ENCODE measurements at places on chromosomes 16 and 17.

GRCh38 chr17:8888704-8889302 is 21.3 kb upstream of the PIK3R6 start:
- DNase-seq, result no peak

- DNase-seq, result no peak
Observed at GRCh38 chr17:64063088-64063487, 42.7 kb upstream of the ICAM2 start.

DNA sequence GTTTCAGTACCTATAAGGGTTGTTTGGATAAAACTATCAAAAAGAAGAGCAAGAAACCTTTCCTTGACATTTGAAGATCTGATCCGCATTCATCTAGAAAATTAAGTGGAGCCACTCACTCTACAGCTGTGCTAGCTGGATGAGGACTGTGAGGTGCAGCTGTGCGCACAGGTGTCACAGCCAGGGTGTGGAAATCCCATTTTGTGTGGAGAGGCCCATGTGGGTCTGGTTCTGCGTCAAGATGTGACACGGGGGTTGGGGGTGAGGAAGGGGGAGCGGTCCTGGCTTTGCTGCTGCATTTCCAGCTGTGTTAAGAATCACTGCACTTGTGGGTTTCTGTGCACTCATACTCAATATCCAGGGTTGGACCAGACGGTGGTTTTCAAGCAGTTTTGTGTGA is 70.7 kb downstream of the CLEC16A start:
- DNase-seq, result no peak

DNA sequence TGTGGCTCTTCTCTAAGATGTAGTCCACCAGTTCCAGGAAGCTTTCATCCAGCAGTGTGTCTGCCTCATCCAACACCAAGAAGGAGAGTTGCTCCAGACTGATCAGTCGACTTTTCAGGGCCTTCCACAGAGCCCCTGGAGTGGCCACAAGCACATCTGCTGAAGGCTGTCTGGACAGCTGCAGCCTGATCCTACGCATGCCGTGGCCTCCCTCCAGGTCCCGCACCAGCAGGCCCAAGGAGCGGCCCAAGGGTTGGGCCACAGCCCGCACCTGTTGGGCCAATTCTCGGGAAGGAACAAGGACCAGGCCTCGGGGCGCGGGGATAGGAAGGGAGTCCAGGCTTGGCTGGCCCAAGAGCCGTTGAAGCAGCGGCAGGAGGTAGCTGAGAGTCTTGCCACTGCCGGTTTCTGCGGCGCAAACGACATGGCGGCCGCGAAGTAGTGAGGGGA is 729 bp downstream of the DDX28 start:
- no peak for DNase-seq

DNA sequence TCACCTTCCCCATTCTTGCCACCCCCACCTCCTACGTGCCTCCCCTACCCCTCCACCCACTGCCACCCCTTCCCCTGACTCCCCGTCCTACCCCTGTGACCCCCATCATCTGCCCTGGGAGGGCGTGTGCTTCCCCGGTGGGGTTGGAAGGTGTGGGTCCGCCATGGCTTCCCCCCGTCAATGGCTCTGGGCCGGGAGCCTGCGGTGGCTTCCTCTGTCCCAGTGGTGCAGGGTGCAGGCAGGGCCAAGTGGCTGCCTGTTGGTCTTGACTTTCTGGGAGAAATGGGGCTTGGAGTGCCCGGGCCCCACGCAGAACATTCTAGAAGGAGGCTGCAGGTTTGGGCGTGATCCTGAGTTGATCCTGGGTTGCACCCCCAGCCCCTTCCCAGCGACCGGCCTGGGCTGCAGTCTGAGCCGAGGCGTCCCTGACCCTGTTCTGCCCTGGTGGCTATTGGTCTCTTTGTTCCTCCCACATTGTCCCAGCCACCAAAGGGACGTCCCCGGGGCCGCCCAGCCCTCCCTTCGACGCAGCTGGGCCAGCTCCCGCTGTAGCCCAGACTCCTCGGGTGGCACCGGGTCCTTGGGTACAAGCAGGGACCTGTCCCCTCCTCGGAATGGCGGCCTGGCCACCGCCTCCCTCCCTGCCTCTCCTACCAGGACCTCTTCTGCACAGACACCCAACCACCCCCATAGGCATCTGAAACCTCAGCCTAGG is 25.7 kb downstream of the GSE1 start:
- DNase-seq, result no peak

DNA sequence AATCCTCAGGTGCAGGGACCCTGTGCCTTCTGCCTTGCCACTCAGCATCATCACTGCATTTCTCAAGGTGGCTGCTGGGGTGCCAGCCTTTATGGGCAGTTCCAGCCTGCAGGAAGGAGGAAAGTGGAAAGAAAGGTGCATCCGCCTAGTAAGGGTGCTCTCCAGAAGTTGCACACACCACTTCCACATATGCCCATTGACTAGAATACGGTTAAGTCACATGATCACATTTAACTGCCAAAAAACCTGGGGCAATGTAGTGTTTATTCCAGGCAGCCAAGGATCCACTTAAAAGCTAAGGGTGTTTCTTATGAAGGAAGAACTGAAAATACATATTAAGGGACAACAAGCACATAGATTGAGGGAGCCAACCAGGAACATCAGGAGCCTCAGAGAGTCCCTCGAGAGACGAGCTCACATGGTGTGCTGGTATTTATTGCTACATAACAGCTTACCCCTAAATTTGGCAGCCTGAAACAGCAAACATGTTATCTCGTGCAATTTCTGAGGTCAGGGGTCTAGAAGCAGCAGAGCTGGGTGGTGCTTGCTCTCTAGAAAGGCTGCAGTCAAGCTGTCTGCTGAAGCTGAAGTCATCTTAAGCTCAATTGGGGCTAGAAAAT is 52.0 kb upstream of the MMP2 start:
- no peak for DNase-seq

GRCh38 chr17:48240122-48240521 is 132.6 kb downstream of the SNX11 start:
- no peak for DNase-seq

DNA sequence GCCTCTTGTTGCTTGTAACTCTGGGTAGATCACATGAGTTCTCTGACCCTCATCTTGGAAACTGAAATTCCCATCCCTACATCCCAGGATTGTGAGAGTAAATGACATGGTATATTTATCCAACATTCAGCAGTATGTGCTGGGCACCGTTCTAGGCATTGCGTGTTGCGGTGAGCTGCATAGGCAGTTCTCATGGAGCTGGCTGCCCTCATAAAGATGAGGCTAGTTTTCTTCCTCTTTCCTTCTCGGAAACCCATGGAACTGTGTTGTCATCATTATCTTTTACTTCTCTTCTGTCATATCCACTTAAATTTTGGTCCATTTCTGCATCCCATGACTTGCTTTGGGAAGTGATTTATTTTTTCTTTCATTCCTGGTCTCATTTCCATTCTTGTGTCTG is 17.2 kb downstream of the CMIP start:
- no peak for DNase-seq

- no peak for DNase-seq
Observed at GRCh38 chr16:74888232-74888862, 96.6 kb downstream of the WDR59 start.

DNA sequence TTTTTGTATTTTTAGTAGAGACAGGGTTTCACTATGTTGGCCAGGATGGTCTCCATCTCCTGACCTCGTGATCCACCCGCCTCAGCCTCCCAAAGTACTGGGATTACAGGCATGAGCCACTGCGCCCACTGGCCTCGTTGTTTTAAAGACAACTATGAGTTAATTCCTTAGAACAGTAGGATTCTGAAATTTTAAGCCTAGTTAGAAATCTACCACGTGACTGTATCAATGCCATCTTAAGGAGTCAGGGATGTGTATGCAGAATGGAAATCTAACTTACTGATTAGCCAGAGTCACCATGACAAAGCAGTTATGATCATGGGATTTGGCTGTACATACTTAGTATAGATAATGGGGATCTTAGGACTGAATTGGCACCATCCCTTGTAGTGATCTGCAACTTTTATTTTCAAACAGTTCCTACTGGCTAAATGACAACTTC is 2.8 kb downstream of the CEP20 start:
- no peak for DNase-seq

DNA sequence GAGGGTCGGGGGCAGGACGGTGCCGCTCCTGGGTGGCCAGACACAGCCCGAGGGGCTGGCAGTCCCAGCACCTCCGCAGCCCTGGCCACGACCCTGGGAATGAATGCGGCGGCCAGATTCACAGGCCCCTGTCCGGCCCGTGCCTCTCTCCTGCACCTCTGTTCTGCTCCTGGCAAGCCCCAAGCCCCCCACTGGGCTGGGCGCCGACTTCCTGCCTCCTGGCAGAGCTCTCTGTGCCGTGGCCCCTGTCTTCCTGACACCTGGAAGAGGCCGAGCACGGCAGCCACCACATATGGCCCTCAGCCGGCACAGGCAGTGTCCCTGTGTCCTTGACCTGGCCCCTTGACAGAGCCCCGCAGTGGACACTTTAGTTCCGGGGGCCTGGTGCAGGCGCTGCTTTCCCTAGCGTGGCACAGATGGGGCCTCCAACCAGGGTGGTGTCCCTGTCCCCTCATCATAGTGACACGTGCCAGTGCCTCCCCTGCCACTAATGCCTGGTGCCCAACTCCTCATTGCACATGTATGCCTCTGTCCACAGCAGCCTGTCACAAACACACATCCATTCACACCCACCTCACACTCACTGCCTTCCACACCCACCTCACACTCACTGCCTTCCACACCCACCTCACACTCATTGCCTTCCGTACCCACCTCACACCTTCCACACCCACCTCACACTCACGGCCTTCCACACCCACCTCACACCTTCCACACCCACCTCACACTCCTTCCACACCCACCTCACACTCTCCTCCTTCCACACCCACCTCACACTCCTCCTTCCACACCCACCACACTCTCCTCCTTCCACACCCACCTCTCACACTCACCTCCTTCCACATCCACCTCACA is 110.6 kb upstream of the PLCG2 start:
- no peak for DNase-seq

- no peak for DNase-seq
Observed at GRCh38 chr17:82627405-82627804, 20.8 kb downstream of the WDR45B start.

DNA sequence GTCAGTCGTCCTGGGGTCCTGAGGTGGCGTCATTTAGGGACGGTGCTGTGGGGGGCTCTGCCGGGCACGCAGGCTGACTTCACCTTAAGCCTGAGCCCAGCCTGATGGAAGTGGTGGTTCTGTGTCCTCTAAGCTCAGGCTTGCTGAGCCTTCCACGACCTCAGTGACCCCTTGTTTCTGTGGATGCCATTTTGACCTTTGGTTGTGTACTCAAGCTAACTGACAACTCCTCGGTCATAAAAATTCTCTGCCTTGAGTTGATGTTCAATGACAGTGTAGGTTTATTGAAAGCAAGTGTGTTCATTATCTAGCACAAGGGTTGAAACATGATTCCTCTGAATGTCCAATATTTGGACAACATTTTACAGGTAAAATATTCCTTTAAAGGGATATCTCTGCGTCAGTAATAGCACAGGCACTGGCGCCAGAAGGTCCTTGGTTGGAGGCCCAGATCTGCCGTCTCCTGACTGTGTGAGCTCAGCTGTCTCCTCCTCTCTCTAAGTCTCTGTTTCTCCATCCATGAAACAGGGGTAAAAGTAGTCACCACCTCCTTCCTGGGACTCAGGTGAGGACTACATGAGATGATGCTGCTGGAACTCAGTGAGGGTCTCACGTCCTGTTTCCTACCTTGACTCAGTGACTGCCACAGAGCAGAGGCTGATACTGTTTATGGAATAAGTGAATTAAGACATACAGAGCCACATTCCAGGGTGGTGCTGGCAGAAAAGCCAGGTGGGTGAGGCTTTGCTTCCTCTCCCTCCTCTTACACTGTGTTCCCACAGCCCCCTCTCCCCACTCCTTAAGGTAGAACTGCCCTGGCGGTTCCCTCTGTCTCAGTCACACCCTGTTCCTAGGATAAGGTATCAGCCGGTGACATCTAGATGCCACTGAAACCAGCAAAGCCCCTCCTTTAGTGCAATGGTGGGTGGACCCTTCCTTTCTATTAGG is 75.7 kb downstream of the IRF8 start:
- DNase-seq, result no peak

DNA sequence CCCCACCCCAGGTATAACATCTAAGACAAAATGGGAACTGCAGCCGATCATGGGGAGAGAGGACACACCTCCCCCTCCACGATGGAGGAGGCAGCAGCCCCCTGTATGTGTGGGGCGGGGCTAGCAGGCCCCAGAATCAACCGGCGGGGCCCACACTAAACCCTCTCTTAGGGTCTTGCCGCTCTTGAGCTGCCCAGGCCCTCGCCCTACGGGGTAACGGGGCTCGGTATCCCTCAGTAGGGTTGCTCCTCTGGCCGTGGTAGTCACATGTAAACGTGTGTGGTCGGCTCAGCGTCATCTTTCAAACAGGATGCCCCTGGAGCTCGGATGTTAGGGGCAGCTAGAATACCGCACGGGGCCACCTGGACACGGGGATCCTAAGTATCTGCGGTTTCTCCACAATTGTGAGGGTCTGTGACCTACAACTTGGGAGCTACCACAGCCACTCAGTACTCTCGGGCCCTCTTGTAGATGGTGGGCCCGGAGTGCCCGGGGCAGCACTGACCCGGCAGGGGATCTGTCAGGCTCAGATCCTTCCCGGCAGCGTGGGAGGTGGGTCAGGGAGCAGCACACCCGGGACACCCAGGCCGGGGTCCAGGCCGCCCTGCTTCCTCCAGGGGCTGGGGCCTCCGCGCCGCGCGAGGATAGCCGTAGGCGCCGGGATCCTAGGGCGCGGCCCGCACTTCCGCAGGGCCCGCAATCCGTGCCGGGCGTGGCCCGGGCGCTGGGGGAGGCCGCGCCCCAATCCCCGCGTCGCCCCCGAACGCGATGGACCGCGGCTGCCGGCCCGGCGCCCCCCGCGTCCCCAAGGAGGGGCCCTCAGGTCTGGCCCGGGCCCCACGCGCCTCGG is 781 bp downstream of the ARHGDIA start:
- DNase-seq, result no peak

DNA sequence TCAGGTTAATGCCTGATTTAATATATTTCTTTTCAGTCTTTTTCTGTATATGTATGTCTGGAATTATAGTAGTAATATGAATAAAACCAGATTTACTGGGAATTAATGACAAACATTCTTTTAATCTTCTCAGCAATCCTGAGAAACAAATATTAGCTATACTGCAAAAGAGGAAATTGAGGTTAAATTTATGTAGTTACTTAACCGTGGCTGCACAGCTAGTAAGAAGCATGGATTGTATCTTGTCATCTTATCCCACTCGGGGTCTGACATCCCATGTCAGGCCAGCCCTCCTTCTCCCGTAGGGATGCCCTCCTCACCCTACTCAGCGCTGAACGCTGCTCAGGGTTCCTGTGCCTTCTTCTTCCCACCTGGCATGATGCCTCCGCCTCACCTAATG is 143.0 kb downstream of the FTO start:
- DNase-seq, result no peak
